ENCODE measurements at places on chromosomes 3 and 15. TPM values are rescaled to one million over a fixed set of nuclear protein-coding genes. Genes with fewer than 3 reads are reported as not detected.

Gene ACTRT3
- 3.3 TPM for total RNA-seq

Gene MYL3
- not detected for total RNA-seq

Gene NANOGP8
- not detected for total RNA-seq

Gene GCSAM
- total RNA-seq: not detected

Gene SMCO1
- total RNA-seq: not detected

Gene NR1I2
- total RNA-seq: 0.82 TPM

Gene CAMP
- not detected for total RNA-seq

Gene PYGO1
- 45.2 TPM for total RNA-seq

DNA sequence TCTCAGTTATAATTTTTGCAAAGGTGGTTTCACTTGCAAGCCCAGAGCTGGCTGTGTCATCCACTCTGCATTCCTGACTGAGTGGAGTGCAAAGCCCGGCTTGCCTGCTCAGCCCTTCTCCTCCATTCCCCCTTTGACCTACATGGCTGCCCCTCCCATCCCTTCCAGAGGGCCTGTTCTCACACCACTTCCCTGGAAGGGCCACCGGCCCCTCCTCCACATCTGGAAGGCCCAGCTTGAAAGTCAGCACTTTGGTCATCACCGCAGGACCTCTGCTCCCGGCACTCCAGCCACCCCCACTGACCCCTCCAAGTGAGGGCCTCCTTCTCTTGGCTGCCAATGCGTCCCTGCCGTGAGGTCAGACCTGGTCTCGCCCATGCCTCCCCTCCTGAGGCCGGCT, 74.1 kb upstream of the RNF7 start:
- DNase-seq: no peak

DNA sequence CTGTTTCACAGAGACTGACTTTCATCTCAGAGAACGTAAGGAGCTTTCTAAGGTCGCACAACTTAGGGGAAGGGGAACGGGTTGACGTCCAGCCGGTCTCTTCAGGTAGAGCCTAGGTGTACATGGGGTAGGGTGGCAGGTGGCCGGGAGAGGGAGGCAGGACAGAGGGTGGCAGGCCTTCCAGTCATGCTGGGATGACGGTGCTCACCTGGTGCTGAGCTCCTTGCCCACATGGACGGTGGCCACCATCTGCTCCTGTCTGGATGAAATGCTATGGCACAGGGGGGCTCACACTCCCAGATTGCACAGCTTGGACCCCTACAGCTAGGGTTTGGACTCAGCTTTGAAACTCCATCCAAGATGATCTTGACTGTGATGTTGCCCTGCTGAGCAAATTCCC, 144.5 kb downstream of the ATP10A start:
- DNase-seq: no peak

- DNase-seq: no peak
Observed at GRCh38 chr15:31396881-31397560, 70.4 kb downstream of the KLF13 start.

- DNase-seq: no peak
Observed at GRCh38 chr15:99121207-99121606, 16.3 kb downstream of the SYNM start.

GRCh38 chr15:63677778-63678177, 80.6 kb downstream of the FBXL22 start:
- DNase-seq: no peak

- DNase-seq: no peak
Observed at GRCh38 chr15:69298354-69298696, 387 bp upstream of the PAQR5 start.

DNA sequence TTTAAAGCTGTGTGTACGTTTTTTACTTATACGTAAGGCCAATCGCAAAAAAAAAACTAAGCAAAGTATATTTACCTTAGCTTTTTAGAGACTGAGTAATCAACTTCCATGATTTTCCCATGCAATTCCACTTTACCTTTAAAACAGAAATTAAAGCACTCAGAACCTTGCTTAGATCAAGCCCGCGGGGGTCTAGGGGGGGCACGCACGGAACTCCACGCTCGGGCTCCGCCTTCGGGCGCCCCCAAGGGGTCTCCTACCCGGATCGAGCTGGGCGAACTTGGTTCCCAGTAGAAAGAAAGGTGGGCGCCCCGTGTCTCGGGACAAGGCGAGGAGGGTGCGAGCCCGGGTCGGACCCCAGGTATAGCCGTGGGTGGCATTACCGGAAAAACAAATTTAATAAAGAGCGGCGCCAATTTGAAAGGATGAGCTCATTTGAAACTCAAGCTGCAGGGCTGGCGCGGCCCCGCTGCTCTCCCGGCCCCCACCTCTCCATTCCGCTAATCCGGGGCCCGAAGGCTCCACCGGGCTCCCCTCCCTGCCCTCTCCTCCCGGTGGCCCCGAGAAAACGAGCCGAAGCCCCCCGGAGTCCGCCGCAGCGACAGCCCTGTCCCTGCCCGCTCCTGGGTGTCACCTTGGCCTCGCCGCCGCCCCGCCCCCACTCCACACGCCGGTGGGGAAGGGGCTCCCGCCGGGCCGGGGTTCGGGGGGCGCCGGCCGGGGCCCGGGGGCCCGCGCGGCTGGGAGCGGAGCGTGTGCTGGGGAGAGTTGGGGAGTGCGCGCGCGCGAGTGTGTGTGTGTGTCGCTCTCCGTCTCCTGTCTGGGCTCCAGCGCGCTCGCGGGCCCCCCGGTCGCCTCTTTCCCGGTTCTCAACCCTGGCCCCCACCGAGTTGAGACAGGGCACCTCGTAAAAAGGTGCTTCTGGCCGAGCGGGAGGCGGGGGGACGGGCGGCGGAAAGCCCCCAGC, 1.5 kb downstream of the IGF2BP2 start:
- DNase-seq: peak; percentile 34

- no peak for DNase-seq
Observed at GRCh38 chr3:72101494-72101893, 316.5 kb upstream of the PROK2 start.

DNA sequence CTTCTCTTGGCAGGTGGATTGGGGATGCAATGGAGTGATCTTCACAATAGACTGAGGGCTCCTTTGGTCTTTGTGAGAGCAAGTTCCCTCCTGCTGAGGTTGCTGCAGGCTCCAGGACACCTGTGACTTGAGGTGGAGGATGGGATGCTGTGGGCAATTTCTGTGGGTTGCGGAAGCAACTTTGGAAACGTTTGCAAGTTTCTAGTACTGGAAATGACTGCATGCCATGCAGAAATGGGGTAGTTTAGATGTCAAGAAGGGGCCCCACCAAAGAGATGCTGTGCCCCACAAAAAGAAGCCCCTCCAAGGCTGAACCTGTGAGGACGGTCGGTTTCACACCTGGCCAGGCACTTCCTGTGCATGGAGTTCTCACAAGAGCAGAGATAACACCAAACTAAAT, 80.4 kb upstream of the XCR1 start:
- DNase-seq: no peak

DNA sequence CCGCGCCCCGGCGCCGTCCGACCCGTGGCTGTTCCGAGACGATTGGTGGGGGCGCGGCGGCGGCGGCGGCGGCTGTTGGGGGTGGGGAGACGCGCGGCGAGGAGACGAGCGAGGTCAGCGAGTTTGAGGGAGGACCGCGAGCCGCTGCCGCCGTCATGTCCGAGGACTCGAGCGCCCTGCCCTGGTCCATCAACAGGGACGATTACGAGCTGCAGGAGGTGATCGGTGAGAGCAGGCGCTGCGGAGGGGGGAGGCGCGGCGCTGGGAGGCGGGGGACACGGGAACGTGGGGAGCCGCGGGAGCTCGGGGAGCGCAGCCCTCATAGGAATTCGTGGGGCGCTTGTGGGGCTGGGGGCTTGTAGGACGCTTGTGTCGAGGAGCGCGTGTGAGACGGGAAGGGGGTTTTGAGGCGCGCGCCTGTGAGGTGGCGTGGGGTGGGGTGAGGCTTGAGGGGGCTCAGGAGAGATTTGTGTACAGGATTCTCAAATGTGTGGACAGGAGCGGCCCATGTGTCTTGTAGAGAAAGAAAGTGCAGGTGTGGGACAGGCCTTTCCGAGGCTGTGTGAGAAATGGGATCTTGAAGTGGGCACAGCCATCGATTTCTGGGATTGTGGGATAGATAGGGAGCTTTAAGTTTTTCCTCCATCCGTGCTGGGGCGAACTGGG, 518 bp downstream of the OXSR1 start:
- DNase-seq: peak; percentile 66

Data from frontal cortex (tissue), 4 donors.